Stimulated activated CD4-positive, alpha-beta T cell treated with anti-CD3 and anti-CD28 coated beads, Interleukin-12 subunit alpha, Interleukin-12 subunit beta, amount 100 ng/mL, for 4 hours (primary cell): ENCODE measurements at places on chromosomes 1 and 21.

DNA sequence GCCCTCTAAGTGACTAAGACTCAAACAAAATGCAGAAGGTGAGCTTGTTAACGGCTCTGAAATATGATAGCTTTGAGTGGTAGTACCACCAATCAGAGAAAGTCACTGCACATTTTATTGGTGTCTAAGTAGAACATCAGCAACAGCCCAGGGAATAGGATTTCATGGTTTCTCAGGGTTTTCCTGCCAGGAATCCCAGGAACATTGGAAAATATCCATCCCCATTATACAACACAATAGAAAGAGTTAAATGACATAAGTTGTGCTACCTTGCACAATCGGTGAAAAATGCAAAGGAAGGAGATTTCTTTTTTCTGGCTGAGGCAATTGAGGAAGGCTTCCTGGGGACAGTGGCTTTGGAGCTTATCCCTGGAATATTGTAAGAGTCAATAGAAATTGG, 283.1 kb downstream of the HLX start:
- no peak for DNase-seq

DNA sequence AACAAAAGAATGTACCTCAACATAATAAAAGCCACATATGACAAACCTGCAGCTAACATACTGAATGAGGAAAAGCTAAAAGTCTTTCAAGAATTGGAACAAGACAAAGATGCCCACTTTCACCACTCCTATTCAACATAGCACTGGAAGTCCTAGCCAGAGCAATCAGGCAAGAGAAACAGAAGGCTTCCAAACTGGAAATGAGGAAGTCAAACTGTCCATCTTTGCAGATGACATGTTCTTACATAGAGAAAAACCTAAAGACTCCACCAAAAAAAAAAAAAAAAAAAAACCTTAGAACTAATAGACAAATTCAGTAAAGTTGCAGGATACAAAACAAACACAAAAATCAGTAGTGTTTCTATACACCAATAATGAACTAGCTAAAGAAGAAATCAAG, 20.2 kb downstream of the NSL1 start:
- no peak for DNase-seq

DNA sequence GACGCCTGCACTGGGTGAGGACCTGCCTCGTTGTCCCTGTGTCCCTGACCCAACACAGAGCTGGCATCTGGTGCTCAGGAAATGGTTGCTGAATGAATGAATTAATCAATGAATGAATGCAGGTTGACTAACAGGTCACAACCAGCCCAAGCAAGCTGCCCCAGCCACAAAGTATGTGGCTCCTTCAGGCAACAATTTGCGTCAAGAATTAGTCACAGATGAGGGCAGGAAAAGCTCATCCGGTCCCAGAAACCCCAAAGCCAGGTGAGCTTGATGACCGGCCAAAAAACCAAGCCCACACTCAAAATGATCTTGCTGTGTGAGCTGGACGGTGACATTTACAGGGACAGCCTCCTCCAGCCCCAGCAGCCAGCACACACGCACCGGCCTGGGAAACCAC, 40.6 kb upstream of the GPR153 start:
- DNase-seq = no peak

- no peak for DNase-seq
These were observed 22.8 kb downstream of the LDLRAP1 start for GRCh38 chr1:25566176-25566729.

- DNase-seq = no peak
These were observed 90.4 kb upstream of the FMN2 start for GRCh38 chr1:240001177-240001740.
